GDM1 (cell line): ENCODE measurements at places on chromosomes 1 and 21.

- no peak for DNase-seq
Measured at GRCh38 chr21:23743821-23744220, 1863.5 kb downstream of the MRPL39 start.

GRCh38 chr1:43043695-43044094, 85.0 kb upstream of the SLC2A1 start:
- DNase-seq: no peak

GRCh38 chr1:81606656-81607055, 194.1 kb upstream of the ADGRL2 start:
- no peak for DNase-seq

DNA sequence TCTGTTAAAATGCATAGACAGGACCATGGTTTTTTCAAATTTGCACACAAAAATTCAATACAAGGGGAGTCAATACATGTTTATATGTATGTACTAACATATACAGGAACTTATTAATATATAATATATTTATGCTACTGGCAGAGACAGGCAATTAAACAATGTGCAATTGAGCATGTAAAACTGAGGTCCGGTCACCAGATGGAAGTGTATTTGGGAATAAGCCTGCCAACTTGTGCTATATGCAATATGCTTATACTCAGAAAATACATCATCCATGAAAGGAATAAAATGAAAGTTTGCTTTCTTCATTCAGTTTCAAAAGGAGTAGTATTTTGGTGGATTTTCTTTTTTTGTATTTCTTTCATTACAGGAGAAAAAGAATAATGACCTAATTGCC, 640.2 kb upstream of the CXADR start:
- DNase-seq: no peak

DNA sequence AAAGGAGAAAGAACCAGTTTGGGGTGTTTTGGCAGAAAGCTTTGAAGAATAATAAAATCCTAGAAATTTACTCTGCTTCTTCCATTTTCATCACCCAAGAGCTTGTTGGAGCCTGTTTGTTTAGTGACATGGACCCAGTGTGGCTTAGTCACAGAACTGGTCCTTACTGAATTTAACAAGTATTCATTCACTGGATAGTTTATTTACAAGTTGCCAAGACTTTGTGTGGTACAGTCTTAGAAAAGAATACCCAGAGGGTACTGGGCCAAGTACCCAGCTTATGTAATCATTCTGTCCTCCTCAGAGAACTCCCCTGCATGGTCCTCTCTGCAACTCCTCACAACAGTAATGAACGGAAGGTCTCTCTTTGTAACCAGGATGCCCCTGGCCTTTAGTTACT, 16.4 kb downstream of the RAB4A start:
- no peak for DNase-seq

DNA sequence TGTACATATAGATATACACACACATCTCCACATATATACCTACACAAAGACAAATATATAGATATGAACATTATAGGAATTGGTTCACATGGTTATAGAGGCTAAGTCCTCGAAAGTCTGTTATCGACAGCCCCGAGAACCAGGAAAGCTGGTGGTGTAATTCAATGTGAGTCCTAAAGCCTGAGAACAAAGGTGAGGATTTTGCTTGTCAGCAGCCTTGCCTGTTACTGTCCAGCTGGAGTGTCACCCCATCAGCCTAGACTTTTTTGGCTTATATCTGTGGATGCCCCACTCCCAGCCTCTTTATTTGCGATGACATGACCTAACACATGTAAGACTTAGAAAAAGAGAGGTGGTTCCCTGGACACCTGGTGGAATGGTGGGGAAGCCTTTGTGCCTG, 97.0 kb downstream of the GIPC2 start:
- no peak for DNase-seq

- DNase-seq: peak; percentile 59
Measured at GRCh38 chr1:204989266-204990058, 53.5 kb upstream of the CNTN2 start.

- no peak for DNase-seq
Measured at GRCh38 chr1:51669816-51670215, 52.9 kb downstream of the OSBPL9 start.

GRCh38 chr1:246577720-246578106, 11.5 kb downstream of the CNST start:
- DNase-seq: peak; percentile 62

DNA sequence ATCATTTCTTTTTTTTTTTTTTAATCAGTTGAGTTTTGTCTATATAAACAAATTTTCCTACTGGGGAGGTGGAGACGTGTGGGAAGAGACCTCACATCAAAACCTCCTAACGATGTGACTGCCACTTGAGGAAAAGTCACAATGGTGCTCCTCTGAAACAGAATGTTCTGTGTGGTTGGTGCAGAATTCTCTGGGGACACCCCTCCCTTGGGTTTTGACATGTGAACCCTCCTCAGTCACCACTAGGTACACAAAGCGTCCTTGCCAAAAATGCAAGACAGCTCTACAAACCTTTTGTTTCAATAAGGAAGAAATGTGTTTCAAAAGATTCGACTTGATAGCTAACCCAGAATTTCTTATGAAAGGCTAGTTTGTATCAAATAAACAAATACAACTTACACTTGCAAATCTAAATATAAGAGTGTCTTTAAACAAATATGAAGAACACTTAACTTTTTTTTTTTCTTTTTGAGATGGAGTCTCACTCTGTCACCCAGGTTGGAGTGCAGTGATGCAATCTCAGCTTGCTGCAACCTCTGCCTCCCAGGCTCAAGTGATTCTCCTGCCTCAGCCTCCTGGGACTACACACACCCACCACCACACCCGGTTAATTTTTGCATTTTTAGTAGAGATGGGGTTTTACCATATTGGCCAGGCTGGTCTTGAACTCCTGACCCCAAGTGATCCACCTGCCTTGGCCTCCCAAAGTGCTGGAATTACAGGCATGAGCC, 9.3 kb downstream of the SLC25A24 start:
- no peak for DNase-seq

GRCh38 chr1:53984726-53985125, 33.3 kb downstream of the LDLRAD1 start:
- DNase-seq: no peak

GRCh38 chr1:155171836-155172731, 1.0 kb downstream of the KRTCAP2 start:
- no peak for DNase-seq

DNA sequence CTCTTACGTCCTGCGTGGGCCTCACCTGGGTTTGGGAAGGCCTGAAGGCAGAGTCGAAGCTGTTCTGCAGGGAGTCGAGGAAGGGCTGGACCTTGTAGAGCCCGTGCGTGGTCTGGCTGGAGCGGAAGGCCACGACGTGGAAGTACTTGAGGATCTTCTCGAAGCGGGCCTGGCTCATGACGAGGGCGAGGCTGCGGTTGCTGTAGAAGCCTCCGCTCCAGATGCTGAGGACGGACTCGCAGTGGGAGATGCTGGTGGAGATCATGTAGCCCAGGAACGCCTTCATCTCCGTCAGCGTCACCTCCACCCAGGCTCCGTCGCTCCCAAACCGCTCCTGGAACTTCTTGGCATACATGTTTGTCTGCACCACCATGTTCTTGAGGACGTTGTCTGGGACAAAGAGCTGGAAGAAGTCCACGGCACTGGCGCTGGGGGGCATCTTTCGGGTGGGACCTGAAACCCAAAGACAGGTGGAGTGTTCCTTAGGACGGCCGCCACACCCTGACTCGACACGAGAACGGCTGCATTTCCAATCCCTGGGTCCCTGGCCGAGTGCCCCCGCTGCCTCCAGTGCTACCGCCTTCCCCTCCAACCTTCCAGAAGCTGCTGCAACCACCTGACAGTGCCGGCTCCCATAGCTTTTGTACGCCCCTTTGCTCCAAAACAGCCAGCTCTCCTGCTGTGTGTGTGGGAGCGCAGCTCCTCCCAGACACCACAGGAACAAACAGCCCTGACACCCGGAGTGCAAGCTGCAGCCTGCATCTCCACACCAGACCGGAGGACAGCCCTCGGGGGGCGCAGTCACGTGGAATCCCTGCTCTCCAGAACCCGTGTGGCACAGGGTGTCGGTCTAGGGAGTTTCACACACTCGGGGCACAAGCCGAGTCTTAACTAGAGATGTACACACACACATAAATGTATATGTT, 69.0 kb downstream of the PGBD5 start:
- no peak for DNase-seq

DNA sequence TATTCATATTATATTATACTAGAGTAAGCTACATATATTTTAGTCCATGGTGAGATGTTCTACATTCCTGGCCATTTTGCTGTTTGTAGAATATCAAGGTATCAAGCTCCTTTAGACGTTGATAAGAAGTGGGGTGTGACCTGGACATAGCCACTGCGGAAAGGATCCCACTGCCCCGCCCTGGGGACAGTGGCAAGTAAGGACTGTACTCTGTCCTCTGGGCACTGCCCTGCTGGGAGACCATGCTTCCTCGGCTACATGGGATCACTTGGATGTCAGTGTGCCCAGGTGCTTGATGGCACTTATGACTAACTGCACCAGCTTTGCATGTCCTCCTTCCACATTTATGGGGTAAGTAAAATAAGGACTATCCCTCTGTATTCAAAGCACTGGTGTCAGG, 46.3 kb upstream of the NTPCR start:
- DNase-seq: no peak

- no peak for DNase-seq
Measured at GRCh38 chr1:226461087-226461486, 53.2 kb upstream of the PARP1 start.

DNA sequence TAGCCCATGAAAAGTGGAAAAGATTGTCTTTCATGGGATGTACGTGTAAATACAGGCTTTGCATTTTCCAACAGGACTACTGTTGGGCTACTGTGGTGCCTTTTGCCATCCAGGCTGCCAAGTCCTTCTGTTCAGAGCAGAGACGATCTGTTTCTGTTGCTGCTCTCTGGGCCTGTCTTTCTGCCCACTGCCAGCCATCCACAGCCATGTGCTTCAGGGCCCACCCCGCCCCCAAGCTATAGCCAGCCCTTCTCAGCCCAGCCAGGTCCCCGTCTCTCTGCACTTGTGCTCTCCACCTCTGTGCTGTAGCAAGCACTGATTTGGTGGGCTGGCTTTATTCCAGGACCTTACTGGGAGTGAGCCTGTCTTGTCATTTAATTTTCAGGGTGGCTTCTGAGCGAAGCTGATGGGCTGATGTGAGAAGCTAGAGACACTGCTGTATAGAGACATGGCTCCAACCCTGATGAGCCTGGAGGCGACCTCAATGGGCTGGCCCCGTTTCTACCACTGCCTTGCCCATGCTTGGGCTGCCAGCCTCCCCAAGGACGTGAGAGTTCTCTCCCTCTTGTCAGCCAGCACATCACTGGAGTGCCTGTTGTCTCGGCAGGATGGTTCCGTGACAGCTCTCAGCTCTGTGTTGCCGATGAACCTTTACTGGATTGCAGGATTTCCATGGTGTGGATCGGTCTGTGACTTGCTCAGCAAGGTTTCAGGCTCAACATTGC, 137.8 kb downstream of the PEX14 start:
- no peak for DNase-seq

DNA sequence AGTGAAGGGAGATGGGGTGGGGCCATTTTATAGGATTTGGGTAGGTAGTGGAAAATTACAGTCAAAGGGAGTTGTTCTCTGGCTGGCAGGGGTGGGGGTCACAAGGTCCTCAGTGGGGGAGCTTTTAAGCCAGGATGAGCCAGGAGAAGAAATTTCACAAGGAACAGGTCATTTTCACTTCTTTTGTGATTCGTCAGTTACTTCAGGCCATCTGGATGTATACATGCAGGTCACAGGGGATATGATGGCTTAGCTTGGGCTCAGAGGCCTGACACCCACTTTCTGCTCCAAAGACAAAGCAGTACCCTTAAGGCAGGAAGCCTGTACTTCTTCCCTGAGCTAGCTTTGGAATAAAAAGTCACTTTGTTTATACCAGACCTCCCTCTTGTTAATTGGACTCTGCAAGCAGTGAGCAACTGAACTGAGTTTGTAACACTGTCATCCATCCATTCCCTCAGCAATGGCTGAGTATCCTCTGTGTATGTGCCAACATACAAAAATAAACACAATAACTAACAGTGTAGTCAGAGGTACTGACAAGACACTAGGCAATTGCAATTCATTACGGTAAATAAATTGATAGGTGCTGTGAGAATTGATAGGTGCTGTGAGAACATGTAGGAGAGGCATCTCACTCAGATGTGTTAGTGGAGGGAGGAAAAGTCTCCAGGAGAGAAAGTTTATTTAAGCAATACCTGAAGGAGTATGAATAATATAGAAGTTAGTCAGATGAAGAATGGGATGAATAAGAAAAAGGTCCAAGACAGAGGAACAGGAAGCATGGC, 14.7 kb upstream of the RGS2 start:
- DNase-seq: no peak

GRCh38 chr1:237105826-237106225, 63.8 kb downstream of the RYR2 start:
- no peak for DNase-seq

DNA sequence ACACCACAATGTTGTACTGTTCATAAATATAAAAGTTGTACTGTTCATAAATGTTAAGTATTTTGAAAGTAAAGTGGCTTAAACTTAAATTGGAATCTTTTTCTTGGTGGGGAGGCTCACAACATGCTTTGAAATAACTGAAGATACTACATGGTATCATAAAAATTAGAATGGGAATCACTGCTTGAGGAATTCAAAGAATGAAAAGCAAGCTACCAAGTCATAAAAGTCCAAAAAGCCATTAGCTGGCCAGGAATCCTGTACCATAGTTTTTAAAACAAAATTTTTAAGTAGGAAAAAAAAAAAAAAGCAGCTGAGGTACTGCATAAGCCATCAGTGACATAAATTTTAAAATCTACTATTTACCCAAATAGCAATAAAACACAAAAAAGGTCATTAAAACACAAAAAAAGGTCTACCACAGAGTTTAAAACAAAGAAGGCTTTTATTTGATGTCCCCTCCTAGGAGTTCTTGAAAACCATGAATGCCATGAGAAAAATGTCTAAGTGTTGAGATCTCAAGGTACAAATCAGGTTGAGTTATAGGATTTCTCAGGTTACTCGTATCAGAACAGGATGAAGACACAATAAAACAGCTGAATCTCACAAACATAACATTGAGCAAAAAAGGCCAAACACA, 8.6 kb downstream of the ZZZ3 start:
- no peak for DNase-seq

DNA sequence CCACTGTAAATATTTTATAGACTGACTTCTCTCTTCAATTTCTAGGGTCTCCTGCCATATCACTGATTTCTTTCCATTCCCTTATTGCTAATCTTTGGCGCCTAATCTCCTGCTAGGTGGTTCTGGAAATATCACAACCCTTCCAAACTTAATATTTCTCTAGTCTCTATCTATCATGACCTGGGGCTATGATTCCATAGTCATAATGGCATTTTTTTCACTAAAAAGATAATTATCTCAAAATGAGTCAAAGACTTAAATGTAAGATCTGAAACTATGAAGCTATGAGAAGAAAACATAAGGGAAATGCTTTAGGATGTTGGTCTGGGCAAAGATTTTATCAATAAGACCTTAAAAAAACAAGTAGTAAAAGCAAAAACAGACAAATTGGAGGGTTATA, 74.2 kb downstream of the LEPR start:
- DNase-seq: no peak
